ENCODE measurements at places on chromosomes 1 and 21.

- DNase-seq = no peak
Observed at GRCh38 chr1:25447547-25447946, 16.9 kb downstream of the MACO1 start.

DNA sequence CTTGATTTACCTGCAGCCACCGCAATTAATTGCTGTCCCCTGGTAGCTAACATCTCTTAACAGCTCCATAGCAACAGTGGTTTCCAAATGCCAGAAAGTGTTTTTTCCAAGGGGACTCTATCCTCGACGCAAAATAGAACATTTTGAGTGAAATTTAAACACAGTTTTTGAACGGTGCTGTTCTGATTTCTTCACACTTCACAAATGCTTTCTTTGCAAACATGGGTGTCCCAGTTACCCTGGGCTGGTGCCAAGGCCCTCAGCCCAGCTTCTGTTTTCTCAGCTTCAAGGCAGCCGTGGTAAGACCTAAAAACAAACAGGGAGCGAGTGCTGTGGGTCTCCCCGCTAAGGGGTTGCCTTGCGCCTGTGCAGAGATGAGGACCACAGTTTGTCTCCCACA lies 147.3 kb upstream of the VAMP3 start:
- no peak for DNase-seq

DNA sequence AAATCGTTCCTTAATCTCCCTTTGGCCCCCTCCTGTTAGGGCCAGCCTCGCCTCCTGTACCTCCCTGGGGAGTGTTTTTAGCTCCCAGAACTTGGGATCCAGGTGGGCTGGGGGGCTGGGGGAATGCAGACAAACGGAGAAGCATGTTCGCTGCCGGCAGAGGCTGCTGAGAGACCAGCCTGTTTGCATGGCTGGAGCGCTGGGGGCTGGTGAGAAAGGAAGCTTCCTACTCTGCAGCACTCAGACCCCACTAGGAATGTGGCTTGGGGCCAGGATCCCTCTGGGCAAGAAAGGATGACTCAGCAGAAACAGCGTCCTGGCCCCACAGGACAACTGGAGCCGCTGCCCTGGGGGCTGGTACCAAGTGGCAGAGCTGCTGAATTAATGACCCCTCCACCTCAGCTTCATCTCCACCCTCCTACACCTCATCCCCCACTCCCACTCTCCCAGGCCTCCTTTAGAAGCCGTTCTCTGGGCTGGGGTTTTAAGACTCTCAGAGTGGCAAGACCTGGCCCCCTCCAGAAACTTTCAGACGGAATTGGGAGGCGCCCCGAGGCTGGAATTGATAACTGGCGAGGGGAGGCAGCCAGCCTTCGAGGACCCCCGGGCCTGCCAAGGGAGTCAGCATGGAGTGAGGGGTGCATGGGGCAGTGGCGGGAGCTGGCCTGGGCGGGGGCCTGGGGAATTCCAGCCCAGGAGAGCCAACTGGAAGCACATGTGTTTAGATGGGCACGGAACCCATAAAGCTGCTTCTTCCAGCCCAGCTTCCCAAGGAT lies 28.5 kb upstream of the EPS8L3 start:
- peak; percentile 91 for DNase-seq

- DNase-seq = no peak
Observed at GRCh38 chr1:161085165-161085564, 4.2 kb downstream of the NECTIN4 start.

GRCh38 chr1:68675336-68675735 lies 178.5 kb upstream of the DEPDC1 start:
- DNase-seq = no peak

GRCh38 chr1:224203243-224204016 lies 20.4 kb downstream of the DEGS1 start:
- peak; percentile 60 for DNase-seq

GRCh38 chr1:165914136-165914798 lies 86.9 kb downstream of the UCK2 start:
- DNase-seq = peak; percentile 71

- no peak for DNase-seq
Observed at GRCh38 chr21:38667291-38667870, 138.3 kb upstream of the ETS2 start.

DNA sequence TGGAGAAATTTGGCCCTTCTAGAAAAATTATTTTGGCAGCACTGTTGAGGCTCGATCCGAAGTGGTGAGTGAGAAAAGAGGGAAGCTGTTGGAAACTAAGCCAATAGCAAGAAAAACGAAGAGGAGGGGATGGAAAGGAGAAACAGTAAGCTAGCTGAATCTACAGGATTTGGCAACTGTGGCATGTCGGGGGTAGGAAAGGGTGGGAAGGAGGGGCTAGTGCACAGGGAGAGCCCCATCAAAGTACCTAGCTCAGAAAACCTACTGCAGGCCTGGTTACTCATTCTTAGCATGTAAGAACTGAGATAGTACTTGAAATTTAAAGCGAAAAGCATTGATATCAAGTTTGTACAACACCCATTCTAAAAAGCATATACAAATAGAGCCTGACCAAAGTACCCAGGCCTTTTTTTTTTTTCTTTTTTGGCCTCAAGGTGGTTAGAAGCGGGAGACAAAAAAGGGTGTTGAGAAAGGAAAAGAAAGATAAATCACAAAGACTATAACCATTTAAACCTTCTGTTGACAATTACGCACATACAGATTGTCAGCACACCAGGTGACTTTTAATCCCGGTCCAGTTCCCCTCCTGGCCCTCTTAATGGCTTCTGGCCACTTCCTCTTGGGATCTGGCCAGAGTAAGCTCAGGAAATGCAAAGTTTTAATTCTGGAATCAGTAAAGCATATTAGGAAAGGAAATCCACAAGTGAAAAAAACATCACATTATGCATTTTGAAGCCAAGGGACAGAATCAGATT lies 50.4 kb downstream of the SLC16A1 start:
- peak; percentile 32 for DNase-seq

DNA sequence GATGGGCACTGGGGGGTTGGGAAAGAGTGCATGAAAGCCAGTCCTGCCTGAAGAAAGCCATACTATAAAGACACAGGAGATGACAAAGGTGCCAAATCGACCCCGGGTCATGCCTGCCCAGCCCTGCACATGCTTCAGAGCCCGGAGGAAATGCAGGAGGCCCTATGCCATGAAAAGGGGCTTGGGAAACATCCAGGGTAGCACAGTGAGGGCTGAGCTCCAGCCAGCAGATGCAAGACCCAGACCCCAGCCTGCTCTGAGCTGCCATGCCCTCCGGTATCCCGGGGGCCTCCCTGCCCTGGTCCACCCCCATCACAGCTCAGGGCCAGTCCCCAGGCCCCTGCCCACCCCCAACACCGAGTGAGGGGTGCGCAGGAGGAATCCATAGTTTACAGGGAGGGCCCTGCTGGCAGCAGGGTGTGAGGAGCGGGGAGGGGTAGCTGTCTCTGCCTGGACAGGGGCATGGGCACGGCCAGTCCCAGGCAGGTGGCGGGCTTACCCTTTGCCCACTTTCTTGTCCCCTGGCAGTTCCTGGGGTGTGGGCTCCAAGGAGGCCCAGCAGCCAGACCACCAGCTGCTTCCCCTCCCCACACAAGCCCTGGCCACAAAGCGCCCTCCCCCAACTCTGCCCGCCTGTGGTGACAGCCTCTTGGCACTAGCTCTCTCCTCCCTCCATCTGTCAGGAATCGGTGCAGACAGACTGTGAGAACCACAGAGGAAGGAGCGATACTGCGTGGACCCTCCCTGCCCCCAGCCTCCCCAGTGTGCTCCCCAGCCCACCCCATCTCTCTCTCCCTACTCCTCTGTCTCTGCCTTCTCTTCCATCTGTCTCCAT lies 16.8 kb downstream of the LRP8 start:
- peak; percentile 76 for DNase-seq

- peak; percentile 90 for DNase-seq
Observed at GRCh38 chr21:42674351-42674940, 21.0 kb downstream of the PDE9A start.

All from NCI-H69 (cell line).